ENCODE measurements at places on chromosomes 1 and 21. TPM values are rescaled to one million over a fixed set of nuclear protein-coding genes. Genes with fewer than 3 reads are reported as not detected.

The ANKRD45 gene
- total RNA-seq = 0.25 TPM

The CCDC181 gene
- total RNA-seq = 1.5 TPM

The ZNF496 gene
- 12.8 TPM for total RNA-seq

- no peak for DNase-seq
These were observed 14.6 kb downstream of the ARHGEF10L start for GRCh38 chr1:17553975-17554700.

DNA sequence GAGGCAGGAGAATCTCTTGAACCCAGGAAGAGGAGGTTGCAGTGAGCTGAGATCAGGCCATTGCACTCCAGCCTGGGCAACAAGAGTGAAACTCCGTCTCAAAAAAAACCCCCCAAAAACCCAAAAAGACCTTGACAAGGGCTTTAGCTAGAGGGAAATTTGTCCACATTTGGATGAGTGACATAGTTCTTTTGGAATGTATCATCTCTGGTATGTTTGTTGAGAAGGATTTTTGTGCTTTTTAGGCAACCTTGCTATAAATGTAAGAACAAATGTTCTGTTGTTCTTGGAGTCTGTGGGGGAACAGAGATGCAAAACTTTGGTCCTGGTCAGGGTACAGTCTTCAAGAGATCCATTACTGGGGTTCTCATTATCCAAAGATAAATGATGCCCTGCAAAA lies 28.9 kb downstream of the INAVA start:
- no peak for DNase-seq

- no peak for DNase-seq
These were observed 28.9 kb downstream of the LDLRAD2 start for GRCh38 chr1:21840981-21841380.

Measured in left ventricle myocardium inferior (tissue), 1 donor.